Parietal lobe (tissue), 2 donors: ENCODE measurements at places on chromosomes 16 and 17. TPM values are rescaled to one million over a fixed set of nuclear protein-coding genes. Genes with fewer than 3 reads are reported as not detected.

TP53TG3 gene
- total RNA-seq = not detected

TEKT5 gene
- total RNA-seq = 2.8 TPM

KLHL10 gene
- total RNA-seq = not detected

KCTD19 gene
- 0.31 TPM for total RNA-seq

NACA2 gene
- total RNA-seq = not detected

CRYM gene
- total RNA-seq = 84.8 TPM

SLC47A1 gene
- total RNA-seq = 1.6 TPM

ACTG1 gene
- 5,254 TPM for total RNA-seq

OSGIN1 gene
- not detected for total RNA-seq

PLLP gene
- 2.8 TPM for total RNA-seq

CDH13 gene
- total RNA-seq = 50.1 TPM
